OCI-M1 (cell line): ENCODE measurements at places on chromosomes 5 and 9.

- DNase-seq: peak; percentile 10
Observed at GRCh38 chr5:148666353-148666752, 12.0 kb upstream of the HTR4 start.

- DNase-seq: no peak
Observed at GRCh38 chr5:66540078-66540477, 56.1 kb upstream of the MAST4 start.

DNA sequence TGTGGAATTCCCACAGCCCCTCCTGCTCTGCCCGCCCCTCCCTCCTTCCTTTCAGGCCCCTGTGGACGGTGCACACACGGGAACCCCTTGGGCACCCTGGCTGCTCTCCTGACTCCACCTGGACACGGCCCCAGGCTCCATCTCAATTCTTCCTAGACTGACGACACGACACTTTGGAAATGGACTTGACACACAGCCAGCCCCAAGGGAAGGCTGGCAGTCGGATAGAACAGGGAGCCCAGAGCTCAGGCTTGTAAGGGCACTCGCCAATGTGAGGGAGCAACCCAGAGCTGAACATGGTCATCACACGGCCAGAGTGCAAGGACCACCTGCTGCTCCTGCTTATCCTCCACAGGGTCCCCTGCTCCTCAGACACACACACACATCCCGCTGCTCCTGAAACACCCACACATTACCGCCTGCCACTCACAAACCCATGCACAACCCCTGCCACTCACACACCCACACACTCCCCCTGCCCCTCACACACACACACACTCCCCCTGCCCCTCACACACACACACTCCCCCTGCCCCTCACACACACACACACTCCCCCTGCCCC is 8.9 kb downstream of the SLC9A3 start:
- DNase-seq: no peak

DNA sequence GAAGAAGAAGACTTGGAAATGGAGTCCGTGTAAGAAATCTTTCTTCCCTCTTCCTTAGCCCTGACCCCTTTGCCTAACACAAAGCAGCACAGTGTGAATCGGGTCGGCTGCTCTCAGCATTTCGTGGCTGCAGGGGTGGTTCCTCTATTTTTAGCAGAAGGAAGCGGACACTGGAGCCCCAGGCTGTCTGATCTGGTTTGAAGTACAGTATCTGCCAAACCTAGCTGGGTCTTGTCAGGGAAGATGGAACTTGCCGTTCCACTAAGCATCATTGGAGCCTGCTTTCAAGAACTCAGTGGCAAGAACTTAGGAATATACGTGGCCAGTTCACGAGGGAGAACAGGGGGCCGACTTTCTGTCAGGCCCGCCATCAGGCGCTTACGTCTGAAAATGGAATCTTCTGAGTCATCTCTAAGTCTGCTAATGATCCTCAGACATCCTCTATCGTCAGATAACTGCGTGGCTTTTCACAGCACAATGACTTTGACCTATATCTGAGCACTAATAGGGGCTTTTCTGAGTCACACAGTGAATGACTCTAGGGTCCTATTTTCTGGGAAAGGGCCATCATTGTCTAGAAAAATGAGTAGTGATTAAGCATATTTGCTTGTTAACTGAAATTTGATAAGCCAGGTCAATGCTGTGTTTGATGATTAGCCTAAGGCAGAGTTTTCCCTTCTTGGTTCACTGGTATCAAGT is 43.3 kb upstream of the NCS1 start:
- DNase-seq: peak; percentile 89

DNA sequence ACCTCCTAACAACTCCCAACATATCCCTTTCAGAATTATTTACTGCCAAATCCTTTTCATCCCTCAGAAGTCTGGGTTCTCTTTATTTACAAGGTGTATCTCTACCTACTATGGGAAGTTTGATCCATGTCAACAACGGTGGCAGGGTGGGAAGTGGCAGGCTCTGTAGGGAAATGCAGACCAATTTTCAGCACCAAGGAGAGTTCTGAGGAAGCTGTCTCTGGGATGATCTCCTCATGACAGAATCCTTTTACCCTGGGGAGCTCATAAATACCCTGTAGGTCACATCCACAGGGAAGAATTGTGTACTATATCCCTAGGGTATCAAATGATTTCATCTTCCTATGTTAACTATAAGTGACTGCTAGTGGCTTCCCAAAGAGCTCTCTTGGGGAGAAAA is 107.8 kb upstream of the NEK6 start:
- peak; percentile 17 for DNase-seq

GRCh38 chr9:110451726-110452125 is 114.1 kb upstream of the TXNDC8 start:
- DNase-seq: no peak

DNA sequence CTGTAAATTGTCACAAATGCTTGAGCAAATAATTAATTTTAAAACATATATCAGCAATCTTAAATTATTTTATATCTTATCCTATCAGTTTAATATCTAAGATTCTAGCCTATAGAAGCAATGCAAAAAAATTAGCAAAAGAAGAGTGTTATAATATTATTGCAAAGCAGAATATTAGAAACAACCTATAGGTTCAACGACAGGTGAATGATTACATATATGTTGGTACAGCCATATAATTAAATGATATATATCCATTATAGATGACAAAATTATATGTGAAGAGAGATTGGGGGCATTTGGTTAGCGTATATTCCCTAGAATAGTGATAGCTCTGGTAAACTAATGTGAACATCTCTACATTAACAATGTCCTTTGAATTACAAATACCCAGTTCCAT is at the start of gene IFNE:
Gene IFNE (minus strand): TSS at position 101 of the 400 bp plus-strand sequence. CDS start 619 bp downstream, outside the sequence.
- DNase-seq: no peak

GRCh38 chr9:14747111-14747510 is 24.6 kb upstream of the CER1 start:
- DNase-seq: no peak

DNA sequence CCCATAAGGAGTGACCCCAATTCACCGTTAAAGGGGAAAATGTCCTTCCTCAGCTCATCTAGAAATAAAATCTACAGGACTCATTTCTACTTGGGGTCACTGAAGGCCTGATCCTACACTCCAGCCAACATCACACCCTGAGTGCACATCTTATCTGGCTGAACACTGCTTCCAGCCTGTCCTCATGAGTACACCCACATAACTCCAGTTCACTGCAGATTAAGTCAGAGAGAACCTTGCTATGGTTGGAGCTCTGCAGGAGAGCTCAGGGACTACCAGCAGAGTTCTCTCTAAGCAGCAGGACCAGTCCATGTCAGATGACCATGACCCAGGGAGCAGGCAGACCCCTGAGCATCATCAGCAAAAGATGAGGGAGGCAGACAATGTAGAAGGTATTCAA is 126.9 kb upstream of the MAP3K1 start:
- peak; percentile 24 for DNase-seq

DNA sequence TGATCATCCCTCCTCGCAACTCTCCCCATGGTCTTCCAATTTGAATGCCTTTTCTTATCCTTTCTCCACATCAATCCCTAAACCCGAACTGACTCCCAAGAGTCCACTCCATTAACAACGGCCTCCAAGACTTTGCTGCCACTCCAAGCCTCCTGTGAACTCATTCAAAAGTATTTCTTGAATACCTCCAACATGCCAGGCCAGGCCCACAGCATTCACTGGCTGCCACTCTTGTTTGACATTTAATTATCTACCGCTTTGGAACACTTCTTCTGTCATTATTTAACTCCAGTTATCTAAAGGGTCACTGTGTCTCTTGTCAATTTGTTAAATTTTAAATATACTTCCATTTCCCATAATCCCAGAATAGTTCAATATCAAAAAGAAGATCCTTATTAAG is 378.9 kb downstream of the EFNA5 start:
- no peak for DNase-seq

GRCh38 chr5:100899675-100900074 is 3.4 kb downstream of the ST8SIA4 start:
- peak; percentile 57 for DNase-seq

- DNase-seq: peak; percentile 87
Observed at GRCh38 chr5:67215519-67216471, 19.2 kb upstream of the CD180 start.

DNA sequence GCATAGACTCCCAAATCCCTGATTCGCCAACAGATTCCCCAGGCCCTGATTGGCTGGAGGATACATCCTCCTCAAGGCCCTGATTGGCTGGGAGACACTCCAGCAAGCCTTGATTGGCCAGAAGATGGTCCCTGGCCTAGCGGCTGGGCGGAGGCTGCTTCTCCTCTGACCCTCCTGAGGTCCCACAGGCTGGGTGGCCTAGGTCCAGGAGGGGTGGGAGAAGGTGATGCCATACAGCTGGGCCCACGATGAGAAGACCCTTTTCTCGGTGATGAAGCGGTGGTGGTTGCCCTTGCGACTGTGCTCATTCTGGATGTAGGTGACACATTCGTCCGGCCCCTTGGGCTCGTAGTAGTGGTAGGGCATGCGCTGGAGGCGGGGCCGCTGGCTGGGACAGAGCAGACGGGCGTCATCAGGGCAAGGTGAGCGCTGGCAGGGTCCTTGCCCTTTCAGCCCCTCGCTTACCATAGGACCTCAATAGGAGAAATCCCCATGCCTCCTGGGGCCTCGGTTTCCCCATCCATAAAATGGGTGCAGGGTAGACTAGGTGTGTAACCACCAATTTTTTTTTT is 9.0 kb upstream of the AK1 start:
- no peak for DNase-seq

GRCh38 chr5:135569755-135570452 is 8.9 kb downstream of the CXCL14 start:
- DNase-seq: peak; percentile 28
